ENCODE measurements at places on chromosomes 11 and 22.

DNA sequence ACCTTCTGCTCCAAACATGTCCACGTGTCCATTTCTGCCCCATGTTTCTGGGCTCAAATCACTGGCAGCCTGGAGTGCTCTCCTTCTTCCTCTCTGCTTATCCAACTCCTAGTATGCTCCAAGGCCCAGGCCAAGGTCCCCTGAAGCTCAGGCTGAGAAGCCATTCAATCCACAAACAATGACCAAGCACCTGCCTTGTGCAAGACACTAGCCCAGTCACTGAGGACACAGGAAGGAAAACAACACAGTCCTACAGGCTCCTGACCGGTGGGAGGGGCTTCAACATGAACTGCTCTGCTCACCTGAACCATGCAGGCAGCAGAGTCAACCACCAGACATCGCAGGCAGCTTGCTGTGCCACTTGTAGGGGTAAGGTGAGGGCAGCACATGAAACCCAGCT lies 93.6 kb downstream of the RPL27A start:
- no peak for DNase-seq

DNA sequence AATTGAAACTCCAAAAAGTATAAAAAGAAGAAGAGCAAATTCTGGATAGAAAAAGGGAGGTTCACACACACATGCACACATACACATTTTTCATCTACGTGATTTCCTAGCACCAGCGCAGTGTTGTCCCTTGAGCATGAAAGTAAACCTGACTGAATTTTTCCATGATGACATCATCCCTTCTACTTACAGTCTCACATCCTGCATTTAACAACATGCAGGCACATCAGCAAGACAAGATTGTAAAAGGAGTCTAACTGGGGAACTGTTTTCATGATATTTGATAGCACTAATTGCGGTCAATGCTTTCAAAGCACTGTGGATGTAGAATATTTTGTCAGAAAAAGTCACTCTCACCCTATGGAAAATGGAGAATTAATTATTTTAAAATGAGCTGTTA lies 36.6 kb downstream of the GAS2 start:
- no peak for DNase-seq

GRCh38 chr11:88327061-88327460 lies 10.5 kb downstream of the CTSC start:
- no peak for DNase-seq

- no peak for DNase-seq
Measured at GRCh38 chr22:47057916-47058585, 295.6 kb downstream of the TBC1D22A start.

DNA sequence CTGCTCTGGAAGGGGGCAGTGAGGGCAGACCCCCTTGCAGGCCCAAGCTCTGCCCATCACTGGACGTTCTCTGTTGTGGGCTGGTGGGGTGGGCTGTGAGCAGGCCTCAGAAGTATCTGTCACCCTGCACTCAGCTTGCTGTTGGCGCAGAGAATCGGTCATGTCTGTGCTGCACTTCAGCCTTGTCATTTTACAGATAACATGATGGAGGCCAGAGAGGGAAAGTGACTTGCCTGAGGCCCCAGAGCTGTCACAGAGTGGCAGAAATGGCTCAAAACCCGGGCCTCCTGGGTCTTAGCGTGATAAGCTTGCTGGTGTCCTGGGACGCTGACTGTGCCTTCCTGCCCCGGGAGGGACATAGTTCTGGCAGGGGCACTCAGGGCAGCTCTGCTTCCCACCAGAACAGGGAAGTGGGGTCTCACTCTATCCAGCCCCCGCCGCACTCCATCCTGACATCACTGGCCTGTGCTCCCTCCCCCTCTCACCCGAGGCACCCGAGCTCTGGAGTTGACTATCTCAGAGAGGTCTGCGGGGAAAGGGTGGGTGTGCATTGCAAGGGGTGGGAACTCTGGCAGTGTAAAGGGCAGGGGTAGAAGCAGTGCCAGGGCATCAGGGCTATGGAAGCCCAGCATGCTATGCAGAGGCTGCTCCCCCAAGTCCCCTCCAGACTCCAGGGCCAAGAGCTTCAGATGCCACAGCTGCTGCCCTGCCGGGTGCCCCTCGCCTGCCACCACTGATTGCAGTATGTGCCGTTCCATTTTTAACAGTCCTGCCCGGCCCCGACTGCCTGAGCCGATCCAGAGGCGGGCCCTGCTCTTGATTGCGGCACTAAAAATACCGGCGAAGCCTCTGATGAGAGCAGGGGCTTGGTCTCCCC lies 50.4 kb upstream of the NECTIN1 start:
- DNase-seq, result no peak

DNA sequence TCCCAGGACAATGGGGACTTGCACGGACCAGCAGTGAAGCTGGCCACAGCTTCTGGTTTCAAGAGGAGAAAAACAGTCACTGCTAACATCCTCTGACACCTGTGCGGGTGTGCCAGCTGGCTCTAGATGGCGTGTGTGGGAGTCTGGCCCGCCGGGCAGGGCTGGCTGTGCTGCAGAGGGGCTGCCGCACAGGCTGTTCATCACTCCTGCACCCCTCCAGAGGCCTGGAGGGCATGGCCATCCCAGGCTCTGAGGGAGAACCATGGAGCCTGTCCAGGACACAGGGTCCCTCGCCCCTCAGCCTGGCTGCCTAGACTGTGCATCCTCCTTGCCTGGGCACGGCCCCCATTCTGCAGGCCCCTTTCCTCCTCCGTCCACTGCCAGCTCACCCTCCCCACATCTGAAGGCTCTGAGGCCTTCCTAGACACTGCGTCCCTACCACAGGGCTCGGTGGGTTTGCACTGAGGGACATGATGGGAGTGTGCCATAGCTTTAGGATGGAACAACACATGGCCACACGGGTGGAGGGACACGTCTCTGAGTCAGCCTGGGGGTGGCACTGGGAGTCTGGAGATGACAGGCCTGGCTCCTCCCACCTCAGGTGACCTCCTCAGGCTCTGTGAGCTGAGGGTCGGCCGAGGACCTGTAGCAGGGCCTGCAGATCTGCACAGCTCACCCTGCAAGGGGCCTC lies 42.1 kb upstream of the GNB1L start:
- DNase-seq, result no peak

- no peak for DNase-seq
Measured at GRCh38 chr11:101706541-101706940, 122.7 kb upstream of the TRPC6 start.

- DNase-seq, result no peak
Measured at GRCh38 chr22:21104126-21104691, 58.5 kb downstream of the LRRC74B start.

GRCh38 chr22:21876486-21877176 lies 9.2 kb upstream of the MAPK1 start:
- no peak for DNase-seq

- no peak for DNase-seq
Measured at GRCh38 chr11:46977038-46977813, 40.7 kb downstream of the CSTPP1 start.

GRCh38 chr22:44516841-44517240 lies 18.8 kb upstream of the RTL6 start:
- no peak for DNase-seq

DNA sequence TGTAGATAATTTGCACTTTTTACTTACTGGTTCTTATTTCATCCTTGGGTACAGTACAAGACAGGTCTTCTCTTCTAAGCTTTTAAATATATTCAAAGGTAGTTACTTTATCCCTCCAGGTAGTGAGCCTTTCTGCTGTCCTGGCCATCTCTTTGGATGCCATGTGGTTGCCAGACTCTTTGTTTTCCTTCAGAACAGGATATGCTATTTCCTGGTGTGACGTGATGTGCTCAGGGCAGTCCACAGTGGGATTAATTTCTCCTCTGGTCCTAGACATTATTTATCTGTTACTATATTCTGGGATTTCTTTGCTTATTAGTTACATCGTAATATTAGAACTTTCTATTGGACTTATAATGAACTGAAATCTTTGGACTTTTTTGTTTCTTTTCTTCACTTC lies 63.7 kb downstream of the PPP6R3 start:
- no peak for DNase-seq

DNA sequence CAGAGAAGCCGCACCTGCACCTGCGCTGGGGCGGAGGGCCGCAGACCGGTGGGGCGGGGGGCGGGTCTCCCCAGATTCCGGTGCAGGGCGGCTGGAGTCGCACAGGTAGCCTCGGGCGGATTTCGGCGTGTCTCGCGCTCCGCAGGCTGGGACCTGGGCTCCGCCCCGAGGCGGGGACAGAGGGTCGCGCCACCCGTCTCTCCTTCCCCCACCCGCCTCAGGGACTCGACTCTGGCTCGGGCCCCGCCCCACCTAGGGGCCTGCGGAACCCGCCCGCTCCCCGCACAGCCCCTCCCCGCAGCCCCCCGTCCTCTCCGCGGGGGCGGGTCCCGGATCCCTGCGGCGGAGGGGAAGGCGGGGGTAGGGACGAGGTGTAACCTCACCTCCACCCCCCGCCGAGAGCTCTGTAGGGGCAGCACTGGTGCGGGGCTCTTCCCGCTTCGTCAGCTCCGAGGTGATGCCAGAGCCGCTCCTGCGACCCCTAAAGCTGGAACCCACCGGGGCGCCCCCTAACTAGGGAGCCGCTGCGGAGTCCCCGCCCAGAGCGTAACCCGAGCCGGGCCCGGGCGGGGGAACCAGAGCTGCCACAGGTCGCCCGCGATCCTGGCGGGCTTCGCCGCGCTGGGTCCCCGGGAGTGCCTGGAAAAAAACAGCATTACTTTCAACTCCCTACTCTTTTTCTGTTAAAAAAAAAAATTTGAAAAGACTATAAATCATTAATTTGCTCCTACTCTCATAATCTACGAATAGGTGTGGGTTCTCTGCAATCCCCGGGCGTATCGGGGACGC lies at the start of gene SLC29A2:
Gene SLC29A2, minus strand, starts transcription at position 134 of the 789 bp plus-strand sequence. CDS start 169 bp downstream, outside the sequence.
- peak; percentile 45 for DNase-seq

GRCh38 chr11:88617226-88617625 lies 279.7 kb upstream of the CTSC start:
- no peak for DNase-seq

- no peak for DNase-seq
Measured at GRCh38 chr11:73983741-73984538, 1.3 kb upstream of the UCP2 start.

GRCh38 chr11:1011320-1011698 lies 25.2 kb downstream of the MUC6 start:
- DNase-seq, result no peak

GRCh38 chr22:17217179-17217578 lies 2.1 kb downstream of the ADA2 start:
- DNase-seq, result no peak

GRCh38 chr11:10694486-10695239 lies 1.1 kb upstream of the IRAG1 start:
- no peak for DNase-seq

DNA sequence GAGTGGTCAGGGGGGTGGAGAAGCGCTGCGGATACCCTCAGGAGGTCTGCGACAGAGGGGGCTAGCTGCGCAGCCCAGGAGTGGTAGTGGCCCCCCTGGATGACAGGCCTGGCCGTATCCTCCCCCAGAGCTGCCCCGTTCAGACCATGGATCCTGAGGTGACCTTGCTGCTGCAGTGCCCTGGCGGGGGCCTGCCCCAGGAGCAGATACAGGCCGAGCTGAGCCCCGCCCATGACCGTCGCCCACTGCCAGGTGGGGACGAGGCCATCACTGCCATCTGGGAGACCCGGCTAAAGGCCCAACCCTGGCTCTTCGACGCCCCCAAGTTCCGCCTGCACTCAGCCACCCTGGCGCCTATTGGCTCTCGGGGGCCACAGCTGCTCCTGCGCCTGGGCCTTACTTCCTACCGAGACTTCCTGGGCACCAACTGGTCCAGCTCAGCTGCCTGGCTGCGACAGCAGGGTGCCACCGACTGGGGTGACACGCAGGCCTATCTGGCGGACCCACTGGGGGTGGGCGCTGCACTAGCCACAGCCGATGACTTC lies 505 bp downstream of the NUDT22 start:
- DNase-seq, result no peak

DNA sequence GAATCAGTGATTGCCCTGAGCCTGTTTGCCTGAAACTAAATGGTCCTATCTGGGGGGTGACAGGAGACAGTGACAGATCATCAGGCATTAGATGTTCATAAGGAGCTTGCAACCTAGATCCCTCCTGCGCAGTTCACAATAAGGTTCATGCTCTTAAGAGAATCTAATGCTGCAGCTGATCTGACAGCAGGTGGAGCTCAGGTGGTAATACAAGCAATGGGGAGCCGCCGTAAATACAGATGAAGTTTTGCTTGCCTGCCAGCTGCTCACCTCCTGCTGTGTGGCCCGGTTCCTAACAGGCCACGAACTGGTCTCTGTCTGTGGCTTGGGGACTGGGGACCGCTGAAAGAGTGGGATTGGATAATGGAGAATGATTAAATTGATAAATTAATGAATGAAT lies 14.0 kb downstream of the NOX4 start:
- DNase-seq, result no peak

DNA sequence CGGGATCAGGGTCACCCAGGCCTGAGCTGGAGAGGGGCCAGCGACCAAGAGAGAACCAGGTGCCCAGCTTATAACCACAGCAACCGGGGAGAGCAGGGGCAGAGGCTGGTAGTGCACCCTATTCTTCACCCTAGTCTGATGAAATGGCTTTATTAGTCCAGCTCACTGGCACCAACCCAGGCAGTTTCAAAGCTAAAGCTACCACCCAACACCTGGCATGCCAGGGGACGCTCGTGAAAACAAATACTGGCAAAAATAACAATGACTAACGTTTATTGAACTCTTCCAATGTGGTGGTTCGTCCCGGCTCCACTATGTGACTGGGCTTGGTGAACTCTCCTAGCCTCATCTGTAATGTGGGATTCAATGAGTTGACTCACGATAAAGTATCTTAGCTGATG lies 30.6 kb downstream of the SCGB1A1 start:
- no peak for DNase-seq

GRCh38 chr22:37443086-37443485 lies 15.8 kb upstream of the ELFN2 start:
- no peak for DNase-seq

GRCh38 chr22:46813816-46814597 lies 51.6 kb downstream of the TBC1D22A start:
- no peak for DNase-seq

DNA sequence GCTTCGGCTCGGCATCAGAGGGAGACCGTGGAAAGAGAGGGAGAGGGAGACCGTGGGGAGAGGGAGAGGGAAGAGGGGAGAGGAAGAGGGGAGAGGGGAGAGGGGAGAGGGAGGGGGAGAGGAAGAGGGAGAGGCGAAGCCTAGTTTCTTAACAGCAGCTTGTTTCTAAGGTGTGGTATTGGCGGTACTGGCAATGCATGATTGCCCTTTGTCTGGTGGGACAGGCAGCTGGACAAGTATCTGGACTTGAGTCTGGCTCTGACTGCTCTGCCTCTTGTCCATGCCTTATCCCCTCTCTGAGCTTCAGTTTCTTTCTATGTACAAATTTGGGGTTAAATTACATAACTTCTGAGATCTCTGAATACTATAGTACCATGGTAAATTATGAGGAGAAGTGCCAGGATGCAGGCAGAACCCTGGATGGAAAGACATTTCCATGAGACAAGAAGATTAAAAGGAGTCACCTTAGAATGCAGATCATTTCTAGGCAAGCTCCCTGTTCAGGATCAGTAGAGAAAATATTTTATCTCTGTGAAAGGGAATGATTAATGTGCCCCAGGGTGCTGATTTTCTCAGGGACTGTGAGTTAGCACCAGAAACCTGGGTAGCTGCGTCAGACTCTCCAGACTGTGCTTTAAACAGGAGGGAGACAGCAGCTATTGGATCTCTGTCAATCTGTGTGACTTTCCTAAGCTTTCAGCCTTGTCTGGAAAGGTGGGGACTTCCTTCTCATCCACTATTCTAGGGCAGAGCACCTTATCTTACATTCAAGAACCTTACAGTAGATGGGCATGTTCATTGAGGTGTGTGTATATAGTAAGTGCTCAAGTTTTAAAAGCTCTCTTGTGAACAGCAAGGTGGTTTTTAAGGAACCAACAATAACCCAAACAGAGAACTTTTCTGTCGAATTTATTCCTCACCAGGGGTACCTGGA lies 31.9 kb upstream of the CCDC90B start:
- DNase-seq, result no peak
